ENCODE measurements at places on chromosomes 7 and 10.

DNA sequence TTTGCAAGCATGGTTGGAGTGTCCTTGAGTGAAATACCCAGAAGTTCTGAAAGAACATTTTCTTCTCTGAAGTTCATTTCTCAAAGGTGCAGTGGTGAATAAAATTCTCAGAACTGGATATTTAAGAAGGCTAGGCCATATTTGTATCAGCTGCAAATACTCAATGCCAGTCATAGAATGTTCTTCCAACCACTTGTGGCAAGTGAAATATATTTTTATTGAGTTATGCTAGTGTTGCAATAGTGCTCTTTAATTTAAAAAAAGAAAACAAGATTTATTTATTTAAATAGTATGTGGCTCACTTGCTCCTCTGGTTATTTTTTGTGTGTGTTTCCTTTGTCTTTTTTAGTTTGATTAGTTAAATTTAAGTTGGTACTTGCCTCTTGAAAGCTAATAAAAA lies 64.5 kb downstream of the PALS2 start:
- DNase-seq = no peak

DNA sequence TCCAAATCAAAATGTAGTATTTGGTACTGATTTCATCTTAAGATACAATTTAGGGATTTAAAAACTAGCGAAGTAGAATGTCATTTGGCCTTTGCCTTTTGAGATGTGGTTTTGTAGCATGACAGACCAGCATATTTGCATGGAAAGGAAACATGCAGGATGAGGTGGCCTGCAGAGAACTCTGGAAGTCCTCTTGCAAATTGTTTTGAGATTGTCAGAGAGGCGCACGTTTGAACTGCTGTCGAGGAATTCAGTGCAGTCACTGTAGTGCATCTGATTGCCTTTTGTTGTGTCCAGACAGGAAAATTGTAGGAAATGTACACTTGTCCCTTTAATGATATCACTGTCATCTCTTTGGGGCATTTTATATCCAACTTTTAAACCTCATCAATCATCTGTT lies 136.7 kb downstream of the CELF2 start:
- no peak for DNase-seq

GRCh38 chr7:17951742-17952254 lies 11.5 kb upstream of the SNX13 start:
- no peak for DNase-seq

- no peak for DNase-seq
Measured at GRCh38 chr7:41637049-41637448, 65.8 kb downstream of the INHBA start.

DNA sequence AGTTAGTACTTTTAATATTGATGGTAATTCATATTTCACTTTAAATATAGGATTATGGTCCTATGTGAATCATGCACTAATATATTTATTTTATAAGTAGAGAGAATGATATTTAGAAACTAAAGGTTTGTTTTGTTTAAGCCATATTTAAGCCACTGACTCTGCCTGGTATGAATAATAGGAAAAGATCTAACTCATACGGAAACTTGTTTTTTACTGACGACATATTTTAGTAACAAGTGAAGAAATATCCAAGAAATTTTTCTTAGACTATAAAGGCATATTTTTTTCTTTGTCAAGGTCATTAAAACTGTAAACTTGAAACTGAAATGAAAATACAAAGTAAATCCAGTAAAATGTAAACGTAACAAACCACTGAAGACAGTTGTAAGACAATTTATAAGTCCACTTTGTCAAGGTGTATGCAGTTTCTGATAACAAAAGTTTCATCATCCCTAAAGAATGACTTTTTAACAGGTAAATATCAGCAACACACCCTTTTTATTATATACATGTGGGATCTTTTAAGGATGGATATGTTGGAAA lies 147.1 kb downstream of the PHF14 start:
- DNase-seq = no peak

GRCh38 chr7:146067880-146068279 lies 48.7 kb upstream of the CNTNAP2 start:
- no peak for DNase-seq

GRCh38 chr7:1459512-1459892 lies 232 bp upstream of the MICALL2 start:
- DNase-seq = peak; percentile 98

DNA sequence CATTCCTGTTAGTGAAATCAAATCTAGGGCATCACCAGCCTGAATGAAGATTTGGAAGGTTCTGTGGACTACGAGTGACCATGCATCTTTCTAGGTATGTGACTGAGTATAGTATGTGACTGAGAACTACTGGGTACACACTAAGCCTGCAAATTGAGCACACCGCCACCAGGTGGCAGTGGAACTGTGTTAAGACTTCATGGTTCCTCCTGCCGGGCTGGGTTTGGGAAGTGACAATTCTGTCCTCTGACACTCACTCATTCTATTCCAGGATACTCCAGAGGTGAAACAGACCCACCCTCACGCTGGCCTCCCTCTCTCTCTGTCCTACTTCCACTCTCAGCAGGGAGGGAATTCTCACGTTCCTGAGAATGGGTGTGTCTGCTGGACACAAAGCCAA lies 84.0 kb upstream of the TMEM248 start:
- no peak for DNase-seq

DNA sequence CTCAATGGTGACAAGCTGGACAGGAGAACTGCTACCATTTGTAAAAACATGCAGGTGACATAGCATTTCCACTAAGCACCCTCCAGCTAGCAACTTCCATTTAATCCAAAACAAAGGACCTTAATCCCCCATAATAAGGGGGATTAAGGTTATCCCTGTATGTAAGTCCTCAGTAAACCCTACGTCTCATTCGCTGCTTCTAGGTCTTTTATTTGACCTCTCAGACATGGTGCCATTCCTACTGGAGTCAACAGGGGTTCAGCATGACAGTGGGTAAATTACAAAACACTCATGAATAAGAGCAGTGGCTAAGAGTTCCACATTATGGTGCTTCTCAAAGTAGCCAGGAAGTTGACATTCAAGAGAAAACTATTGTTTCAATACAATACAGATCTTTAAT lies 121.8 kb upstream of the CAV2 start:
- no peak for DNase-seq

Measured in NCI-H1105 treated with DMSO at 0.1 percent for 48 hours (cell line).